ENCODE measurements at places on chromosomes 2 and 18.

- no peak for DNase-seq
Measured at GRCh38 chr2:241912021-241912555, 42.6 kb downstream of the RTP5 start.

GRCh38 chr2:190911813-190912212 lies 31.2 kb downstream of the GLS start:
- no peak for DNase-seq

- DNase-seq, result no peak
Measured at GRCh38 chr2:143371616-143372015, 242.4 kb downstream of the ARHGAP15 start.

GRCh38 chr2:73020657-73021370 lies 50.7 kb downstream of the SFXN5 start:
- no peak for DNase-seq

DNA sequence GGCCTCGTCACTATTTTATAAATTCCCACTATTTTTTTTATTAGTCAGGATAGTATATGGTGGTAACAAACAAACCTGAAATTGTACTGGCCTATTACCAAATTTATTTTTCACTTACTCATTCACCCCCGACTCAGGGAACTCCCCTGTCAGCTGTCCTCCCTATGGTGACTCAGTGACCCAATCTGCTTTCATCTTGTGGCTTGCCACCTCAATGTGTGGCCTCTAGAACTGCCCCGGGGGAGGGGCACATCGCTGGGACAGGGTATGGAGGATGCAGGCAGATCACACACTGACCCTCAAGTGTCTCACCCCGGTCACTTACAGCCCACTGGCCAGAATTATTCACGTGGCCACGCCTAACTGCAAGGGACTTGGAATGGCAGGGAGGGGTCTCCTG lies 71.6 kb downstream of the ACTR2 start:
- no peak for DNase-seq

GRCh38 chr2:75491129-75491753 lies 69.5 kb downstream of the EVA1A start:
- no peak for DNase-seq

GRCh38 chr18:48004577-48004976 lies 74.1 kb upstream of the SMAD2 start:
- DNase-seq, result no peak

- no peak for DNase-seq
Measured at GRCh38 chr2:44638649-44639048, 276.9 kb downstream of the CAMKMT start.

DNA sequence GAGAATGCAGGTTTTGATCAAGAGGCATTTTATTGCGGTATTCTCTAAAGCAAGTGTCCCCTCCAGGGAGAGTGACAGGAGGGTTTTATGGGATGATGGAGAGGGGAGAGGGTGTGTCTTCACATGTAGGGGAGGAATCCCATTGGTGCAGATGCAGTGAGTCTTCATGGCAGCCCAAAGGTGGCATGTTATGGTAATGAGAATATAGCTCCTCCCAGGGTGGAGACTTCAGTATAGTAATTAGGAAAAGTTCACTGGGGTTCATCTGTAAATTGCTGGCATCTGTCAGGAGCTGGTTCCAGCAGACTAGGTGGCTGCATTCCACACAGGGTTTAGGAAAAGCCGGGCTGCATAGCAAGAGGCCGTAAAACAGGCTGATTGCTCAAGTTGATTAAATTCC lies 230.7 kb upstream of the CCDC68 start:
- DNase-seq, result no peak

DNA sequence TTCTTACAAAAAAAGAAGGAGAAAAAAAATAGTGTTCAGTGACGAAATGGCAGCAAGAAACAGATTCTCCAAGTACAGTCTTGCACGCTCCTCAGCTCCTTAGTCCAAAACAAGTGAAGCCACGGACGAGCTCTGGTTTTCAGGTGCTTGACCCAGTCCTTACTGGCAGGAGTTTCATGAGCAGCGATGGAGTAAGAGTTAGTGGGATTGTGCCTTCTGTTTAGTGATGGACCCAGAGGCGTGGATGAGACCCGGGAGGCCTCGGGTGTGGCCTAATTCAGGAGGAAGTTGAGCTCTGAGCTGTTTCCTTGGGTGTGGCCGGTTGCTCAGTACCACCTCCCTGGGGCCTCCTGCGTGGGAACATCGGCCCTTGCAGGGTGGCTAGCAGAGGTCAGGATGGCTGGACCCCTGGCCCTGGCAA lies 52.0 kb downstream of the KIF5C start:
- no peak for DNase-seq

- no peak for DNase-seq
Measured at GRCh38 chr2:46333912-46334311, 36.7 kb downstream of the EPAS1 start.

GRCh38 chr2:200276472-200276871 lies 30.0 kb upstream of the SPATS2L start:
- DNase-seq, result no peak

GRCh38 chr2:233551491-233551890 lies 15.1 kb downstream of the USP40 start:
- no peak for DNase-seq

DNA sequence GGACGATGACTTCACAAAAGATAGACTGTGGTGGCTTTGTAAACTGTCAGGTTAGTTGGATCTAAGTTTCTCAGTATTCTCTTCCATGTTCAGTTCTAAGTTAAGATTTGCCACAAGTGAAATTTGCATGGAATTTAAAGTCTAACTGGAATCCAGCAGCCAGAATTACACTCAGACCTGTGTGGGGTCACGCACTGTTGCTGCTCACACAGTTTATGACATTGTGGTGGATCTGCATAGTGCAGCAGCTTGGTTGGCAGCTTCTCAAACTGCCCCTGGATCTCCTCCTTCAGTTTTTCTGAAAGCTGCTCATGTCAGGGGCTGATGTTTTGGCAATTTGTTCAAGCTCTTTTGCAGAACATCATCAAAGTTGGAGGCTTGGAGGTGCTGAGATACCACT lies 228.1 kb upstream of the KCNJ3 start:
- DNase-seq, result no peak

DNA sequence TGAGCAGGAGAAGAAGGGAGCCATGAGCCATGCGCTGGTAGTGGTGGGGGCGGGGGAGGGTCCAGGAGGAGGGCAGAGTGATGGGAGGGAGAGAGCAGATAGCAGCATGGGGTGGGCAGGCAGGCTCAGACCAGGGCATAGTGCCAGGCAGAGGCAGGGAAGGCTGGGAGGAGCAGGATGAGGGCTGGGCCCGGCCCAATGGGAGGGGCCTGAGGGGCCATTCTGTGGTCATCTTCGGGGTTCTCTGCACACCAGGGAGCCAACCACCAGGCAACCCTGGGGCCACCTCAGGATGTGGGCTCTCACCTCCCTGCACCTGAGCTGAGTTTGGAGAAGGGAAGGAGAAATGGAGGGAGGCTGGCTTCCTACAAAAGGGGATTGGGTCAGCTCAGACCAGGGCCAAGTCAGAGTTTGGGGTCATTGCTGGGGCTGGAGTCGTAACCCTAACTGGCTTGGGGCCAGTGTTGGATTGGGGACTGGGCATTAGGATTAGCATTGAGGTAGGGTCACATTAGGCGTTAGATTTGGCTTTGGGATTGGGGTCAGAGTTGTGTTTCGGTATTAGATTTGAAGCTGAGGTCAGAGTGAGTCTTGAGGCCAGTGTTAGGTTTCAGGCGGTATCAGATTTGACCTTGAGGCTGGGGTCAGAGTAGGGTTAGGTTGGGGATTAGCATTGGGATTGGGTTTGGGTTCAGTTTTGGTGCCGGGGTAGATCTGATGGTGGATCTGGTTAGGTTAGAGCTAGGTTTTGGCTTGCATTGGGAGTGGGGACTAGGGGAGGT lies 11.2 kb downstream of the VIL1 start:
- DNase-seq, result no peak

DNA sequence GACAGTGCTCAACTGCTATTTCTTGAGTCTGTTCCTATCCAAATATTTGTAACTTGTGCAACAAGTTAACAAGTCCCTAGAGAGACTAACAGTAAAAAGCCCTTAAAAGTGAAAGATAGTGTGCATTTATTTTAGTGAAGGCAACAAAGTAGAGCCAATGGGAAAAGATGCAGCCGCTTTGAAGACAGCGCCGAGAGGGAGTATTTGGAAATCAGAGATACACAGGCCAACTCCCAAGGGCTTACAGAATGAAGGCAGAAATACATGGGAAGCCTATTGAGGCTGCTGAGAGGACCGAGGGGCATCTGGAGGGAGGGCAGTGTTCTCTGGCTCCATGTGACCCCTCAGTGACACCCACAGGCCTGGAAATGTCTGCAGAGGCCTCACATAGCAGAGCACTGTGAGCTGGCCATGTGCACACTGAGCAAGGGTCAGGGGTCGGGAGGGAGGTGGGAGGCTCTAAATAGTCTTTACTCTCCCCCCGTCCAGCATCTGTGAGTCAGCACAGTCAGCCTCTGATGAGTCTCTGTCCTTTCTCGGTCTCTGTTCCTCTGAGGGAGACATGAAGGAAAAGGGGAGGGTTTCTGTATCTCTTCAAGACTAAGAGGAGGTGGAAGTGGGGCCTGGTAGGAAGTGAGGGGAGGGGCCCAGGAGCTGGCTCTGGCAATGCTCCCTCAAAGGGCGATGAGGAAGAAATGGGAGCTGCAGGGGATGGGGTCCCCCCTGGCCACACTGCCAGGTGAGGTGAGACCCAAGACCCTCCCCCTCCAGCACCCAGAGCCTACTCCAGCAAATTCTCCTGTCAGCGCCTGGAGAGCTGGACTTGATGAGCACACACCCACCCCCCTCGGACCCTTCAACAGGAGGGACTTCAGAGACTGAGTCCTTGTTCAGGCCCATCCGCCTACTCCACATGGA lies 133.6 kb downstream of the SP3 start:
- DNase-seq, result no peak

GRCh38 chr2:86195808-86196387 lies 636 bp upstream of the IMMT start:
- no peak for DNase-seq

DNA sequence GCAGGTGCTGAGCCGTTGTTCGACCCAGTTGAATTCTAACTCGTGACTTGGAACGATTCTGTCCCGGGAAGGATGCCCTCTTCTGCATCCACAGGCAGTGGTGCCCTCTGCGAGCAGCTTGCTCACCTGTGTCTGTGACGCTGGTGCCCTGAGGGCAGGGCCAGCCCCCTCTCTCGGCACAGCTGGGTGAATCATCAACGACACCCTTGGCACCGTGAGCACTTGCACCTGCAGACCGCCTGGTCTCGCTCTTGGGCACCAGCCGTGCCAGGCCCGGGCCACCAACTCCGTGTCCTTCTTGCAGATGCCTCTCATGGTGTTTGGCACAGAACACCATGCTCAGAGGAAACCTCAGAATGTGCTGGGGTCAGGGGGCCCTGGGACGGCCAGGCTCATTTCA lies 75.0 kb downstream of the SLC66A2 start:
- DNase-seq, result no peak

GRCh38 chr2:218858671-218859555 lies 692 bp upstream of the WNT6 start:
- DNase-seq, result no peak

DNA sequence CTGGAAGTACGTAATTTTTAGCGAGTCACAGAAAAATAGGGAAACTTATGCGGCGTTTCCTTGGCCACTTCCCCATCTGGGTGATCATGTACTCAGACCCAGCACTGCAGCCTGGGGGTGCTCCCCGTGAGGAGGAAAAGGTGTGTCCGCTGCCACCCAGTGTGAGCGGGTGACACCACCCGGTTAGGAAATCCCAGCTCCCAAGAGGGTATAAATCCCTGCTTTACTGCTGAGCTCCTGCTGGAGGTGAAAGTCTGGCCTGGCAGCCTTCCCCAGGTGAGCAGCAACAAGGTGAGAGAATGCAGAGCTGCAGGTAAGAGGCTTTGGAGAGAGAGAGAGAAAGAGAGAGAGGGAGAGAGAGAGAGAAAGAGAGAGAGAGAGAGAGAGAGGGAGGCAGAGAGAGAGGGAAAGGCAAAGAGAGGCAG lies at the start of gene IL1R2:
Gene IL1R2 (plus strand): TSS at position 240 of the 425 bp plus-strand sequence. CDS start 16,616 bp downstream, outside the sequence.
- no peak for DNase-seq

GRCh38 chr18:11259469-11260150 lies 110.2 kb upstream of the PIEZO2 start:
- DNase-seq, result no peak

DNA sequence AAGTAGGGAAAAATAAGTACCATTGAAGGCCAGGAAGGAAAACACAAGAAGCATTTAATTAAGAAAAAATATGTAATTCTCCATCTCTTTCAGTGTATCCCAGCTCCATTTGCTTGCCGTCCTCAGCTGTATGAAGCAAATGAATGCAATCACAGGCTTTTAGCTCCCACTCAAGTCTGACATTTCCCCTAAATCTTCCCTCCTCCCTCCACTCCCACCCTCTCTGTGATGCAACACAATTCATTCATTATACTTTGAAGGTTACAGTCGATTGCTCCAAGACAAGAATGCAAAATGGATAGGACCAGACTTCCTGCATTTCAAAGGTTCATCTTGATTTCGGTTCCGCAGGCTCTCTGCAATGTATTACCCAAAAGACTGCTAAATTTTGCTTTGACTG lies 172.7 kb upstream of the SERPINE2 start:
- DNase-seq, result no peak

- no peak for DNase-seq
Measured at GRCh38 chr18:56333839-56334238, 304.6 kb downstream of the TXNL1 start.

DNA sequence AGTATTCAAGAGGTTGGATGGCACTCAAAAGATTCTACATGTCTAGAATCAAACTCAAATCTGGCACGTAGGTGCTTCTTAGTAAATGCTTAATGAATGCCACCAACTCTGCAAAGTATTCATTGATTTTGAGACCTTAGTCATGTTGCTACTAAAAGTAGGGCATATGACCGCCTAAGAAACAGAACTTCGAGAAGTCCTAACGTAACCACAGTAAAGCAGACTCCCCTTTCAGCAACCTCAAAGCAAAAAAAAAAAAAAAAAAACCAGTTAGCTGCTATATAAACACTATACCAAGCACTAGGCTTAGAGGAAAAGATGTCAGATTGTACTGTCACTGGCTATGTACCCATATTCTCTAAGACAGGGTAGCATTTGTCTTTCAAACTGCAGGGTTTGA lies 33.9 kb downstream of the PTCD3 start:
- no peak for DNase-seq

DNA sequence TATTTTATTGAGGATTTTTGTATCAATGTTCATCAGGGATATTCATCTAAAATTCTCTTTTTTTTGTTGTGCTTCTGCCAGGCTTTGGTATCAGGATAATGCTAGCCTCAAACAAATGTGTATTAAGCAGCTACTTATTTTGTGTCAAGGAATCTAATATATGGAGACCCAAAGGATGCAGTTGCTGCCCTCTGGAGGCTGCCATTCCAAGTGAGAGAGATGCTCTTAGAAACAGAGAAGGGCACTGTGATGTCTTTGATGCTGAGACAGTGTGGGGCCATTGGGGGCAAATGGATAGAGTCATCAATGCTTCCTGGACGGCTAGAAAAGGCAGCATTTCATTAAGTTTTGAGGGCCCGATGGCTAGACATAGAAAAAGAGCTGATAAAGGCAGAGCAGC lies 292.6 kb downstream of the SETBP1 start:
- DNase-seq, result no peak

GRCh38 chr2:172092716-172093415 lies 7.6 kb downstream of the DLX1 start:
- no peak for DNase-seq

DNA sequence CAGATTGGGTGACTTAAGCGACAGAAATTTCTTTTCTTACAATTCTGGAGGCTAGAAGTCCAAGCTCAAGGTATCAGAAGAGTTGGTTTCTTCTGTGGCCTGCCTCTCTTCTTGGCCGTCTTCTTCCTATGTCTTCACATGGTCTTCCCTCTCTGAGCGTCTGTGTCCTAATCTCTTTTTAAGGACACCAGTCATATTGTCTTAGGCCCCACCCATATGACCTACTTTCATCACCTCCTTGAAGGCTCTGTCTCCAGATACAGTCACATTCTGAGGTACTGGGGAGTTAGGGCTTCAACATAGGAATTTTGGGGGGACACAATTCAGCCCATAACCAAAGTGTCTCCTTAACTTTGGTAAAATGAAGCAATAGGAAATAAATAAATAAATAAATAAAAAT lies 110.9 kb upstream of the EPC2 start:
- DNase-seq, result no peak
